ENCODE measurements at places on chromosomes 2 and 18.

DNA sequence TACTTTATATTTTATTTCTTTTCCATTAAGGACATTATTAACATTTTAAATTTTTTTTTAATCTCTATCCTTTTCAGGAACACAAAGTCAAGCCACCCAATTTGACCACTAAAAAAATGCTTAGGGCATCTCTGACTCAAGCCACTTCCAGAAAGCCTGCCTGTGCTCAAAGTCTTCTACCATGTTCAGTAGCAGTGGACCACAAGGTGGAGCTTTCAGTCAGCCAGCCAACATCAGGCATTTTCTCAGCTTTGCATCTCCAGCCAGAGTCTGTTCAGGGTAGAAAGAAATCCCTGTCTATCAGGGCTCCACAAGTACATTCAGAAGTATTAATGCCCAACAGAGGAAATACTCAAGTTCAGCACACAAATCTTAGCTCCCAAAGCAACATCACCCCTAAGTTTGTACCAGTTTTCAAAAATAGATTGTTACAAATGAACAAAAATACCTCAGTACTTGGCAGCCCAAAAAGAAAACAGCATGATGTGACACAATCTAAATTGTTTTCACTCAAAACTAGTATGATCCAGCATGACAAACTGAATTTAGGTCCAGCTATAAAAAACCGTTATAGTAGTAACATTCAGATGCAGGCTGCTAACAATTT lies 37.6 kb downstream of the C18orf63 start:
- H3K27ac ChIP-seq: no peak overlapping the region
- H3K36me3 ChIP-seq: no peaks in the 10 kb centered on the region
- H3K4me3 ChIP-seq: no peak overlapping the region
- peaks cover 19% of the 10 kb centered on the region for H3K4me1 ChIP-seq
- peak; percentile 55 for DNase-seq

GRCh38 chr2:134310107-134311079 lies 56.5 kb downstream of the MGAT5 start:
- H3K4me1 ChIP-seq: peaks cover 14% of the 10 kb centered on the region
- H3K36me3 ChIP-seq: peaks cover 4% of the 10 kb centered on the region
- no peaks in the 10 kb centered on the region for H3K27me3 ChIP-seq

DNA sequence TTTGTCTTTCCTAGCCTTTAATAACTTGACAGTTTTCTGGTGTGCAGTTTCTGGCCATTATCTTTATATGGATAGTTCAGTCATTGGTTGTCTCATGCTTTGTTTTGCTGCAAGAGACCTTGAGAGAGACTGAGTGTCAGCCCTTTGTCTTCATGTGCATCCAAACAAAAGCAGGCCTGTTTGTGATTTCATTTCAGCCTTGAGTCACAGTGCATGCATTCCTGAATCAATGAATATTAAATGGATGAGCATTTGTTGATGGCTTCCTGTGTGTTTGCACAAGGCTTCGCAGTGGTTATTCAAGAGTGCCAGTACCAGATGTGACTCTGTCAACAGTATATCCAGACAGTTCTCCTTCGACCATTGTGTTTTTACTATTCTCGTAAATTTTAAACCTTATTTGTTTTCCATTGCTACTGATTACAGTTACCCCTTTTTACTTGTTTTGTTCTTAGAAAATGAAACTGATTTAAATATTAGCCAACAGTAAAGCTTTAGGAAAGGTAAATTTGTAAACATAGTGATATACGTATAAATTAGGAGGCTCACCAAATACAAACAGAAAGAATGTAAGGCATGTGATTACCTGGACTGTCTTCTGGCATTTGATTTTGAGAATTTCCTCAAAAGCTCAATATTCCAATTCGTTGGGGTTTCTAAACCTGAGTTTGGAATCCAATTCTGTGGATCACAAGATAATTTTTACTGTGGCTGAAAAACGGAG lies 319.8 kb downstream of the CTNNA2 start:
- no peak overlapping the region for H3K27ac ChIP-seq
- H3K4me1 ChIP-seq: no peaks in the 10 kb centered on the region
- no peak overlapping the region for H3K4me3 ChIP-seq
- DNase-seq: no peak
- H3K27me3 ChIP-seq: no peaks in the 10 kb centered on the region
- H3K36me3 ChIP-seq: no peaks in the 10 kb centered on the region

- no peak within 1 kb of the TSS for H3K4me3 ChIP-seq
- no peak within 1 kb of the TSS for H3K27ac ChIP-seq
- no peaks in the 10 kb centered on the region for H3K36me3 ChIP-seq
- H3K27me3 ChIP-seq: peaks cover 86% of the 10 kb centered on the region
- no peak for DNase-seq
These were observed at the start of gene CRYBA2 for GRCh38 chr2:218993345-218994315. TSS of gene CRYBA2 (minus strand) at chr2:218993422. CDS start at chr2:218993176, 246 bp downstream.

- no peak overlapping the region for H3K27ac ChIP-seq
- no peak overlapping the region for H3K4me3 ChIP-seq
- H3K4me1 ChIP-seq: no peaks in the 10 kb centered on the region
- peaks cover 5% of the 10 kb centered on the region for H3K27me3 ChIP-seq
These were observed 13.0 kb upstream of the DAPL1 start for GRCh38 chr2:158782136-158782535.

- DNase-seq: peak; percentile 88
- H3K36me3 ChIP-seq: peaks cover 19% of the 10 kb centered on the region
- H3K27ac ChIP-seq: peak within 1 kb of the TSS; percentile 79
- peaks cover 38% of the 10 kb centered on the region for H3K4me1 ChIP-seq
- H3K27me3 ChIP-seq: no peaks in the 10 kb centered on the region
- H3K4me3 ChIP-seq: peak within 1 kb of the TSS; percentile 81
These were observed at the start of gene DDX1 for GRCh38 chr2:15591692-15592463. TSS of gene DDX1 (plus strand) at chr2:15591868. CDS start at chr2:15591934, 66 bp downstream.

- no peaks in the 10 kb centered on the region for H3K27me3 ChIP-seq
- no peak overlapping the region for H3K4me3 ChIP-seq
- H3K4me1 ChIP-seq: no peaks in the 10 kb centered on the region
These were observed 19.9 kb downstream of the FMNL2 start for GRCh38 chr2:152354909-152355308.

GRCh38 chr2:7835693-7836680 lies 845.9 kb upstream of the ID2 start:
- no peak for DNase-seq
- peaks cover 9% of the 10 kb centered on the region for H3K4me1 ChIP-seq
- no peak overlapping the region for H3K27ac ChIP-seq
- no peaks in the 10 kb centered on the region for H3K27me3 ChIP-seq

DNA sequence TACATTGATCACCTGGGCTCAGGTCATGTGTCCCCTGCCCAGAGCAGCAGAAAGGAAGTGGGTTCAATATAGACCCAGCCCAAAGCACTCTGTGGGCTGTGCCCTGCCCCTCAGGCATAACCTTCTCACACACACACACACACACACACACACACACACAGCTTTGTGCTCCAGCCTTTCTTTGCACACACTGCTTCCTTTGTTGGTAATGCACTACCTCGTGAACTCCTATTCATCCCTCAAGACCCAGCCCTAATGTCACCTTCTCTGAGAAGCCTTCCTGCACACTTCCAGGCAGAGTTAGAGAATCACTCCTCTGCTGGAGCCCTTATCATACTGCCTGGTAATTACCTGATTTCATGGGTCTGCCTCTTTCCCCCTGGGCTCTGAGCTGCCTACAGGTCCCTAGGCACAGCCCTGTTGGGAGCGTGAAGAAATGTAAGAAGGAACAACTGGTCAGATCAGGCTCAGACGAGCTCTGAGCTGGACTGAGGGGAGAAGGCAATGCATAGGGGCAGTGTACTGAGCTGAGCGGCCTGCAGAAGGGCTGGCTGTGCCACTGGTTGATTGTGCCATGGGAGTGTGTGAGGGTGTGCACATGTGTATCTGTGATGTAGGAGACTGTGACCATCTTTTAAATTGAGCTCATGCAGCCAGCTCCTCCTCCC lies 210.3 kb downstream of the GLI2 start:
- H3K36me3 ChIP-seq: no peaks in the 10 kb centered on the region
- no peak overlapping the region for H3K27ac ChIP-seq
- no peak for DNase-seq
- H3K4me1 ChIP-seq: peaks cover 4% of the 10 kb centered on the region
- no peaks in the 10 kb centered on the region for H3K27me3 ChIP-seq

- H3K4me1 ChIP-seq: peaks cover 70% of the 10 kb centered on the region
- no peak for DNase-seq
- H3K27me3 ChIP-seq: no peaks in the 10 kb centered on the region
- H3K36me3 ChIP-seq: peaks cover 45% of the 10 kb centered on the region
- H3K4me3 ChIP-seq: peak overlapping the region; percentile 94
These were observed 1.4 kb downstream of the STAT4 start for GRCh38 chr2:191149391-191149790.

GRCh38 chr18:9787036-9787435 lies 78.9 kb downstream of the RAB31 start:
- H3K4me3 ChIP-seq: no peak overlapping the region
- DNase-seq: no peak
- no peaks in the 10 kb centered on the region for H3K36me3 ChIP-seq
- peaks cover 7% of the 10 kb centered on the region for H3K4me1 ChIP-seq
- H3K27me3 ChIP-seq: peaks cover 25% of the 10 kb centered on the region

DNA sequence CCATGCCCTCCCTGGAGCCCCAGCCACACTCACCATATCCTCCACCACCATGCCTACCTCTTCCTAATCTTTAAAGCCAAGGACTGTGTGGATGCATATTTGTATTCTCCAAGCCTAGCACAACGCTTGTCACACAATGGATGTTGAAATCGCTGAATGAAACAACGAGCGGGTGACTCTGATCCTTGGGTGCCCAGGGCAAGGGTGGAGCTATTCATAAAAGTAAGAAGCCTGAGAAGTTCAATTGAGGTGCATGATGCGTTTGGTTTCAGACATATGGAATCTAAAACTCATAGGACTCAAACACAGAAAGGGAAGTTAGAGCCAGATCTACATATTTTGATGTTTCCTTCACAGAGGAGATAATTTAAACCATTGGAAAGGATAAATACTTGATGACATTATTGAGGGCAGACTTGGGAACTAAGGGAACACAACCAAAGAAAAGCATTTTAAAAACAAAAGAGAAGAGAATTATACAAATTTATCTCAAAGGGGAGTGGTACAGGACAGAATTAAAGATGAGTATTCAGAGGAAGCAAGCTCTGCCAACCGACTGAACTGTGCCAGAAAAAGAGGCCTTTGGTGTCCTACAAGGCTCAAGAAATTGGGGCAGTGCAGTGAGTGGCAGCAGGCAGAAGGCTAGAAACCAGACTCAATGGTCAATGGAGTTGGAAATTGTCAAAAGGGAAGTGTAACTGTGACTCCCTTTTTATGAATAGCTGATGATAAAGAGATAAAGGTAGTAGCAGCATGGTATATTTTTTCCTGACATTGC lies 200.6 kb upstream of the NCKAP5 start:
- H3K27me3 ChIP-seq: peaks cover 3% of the 10 kb centered on the region
- H3K4me1 ChIP-seq: no peaks in the 10 kb centered on the region
- no peak overlapping the region for H3K4me3 ChIP-seq
- H3K27ac ChIP-seq: no peak overlapping the region

GRCh38 chr2:106863387-106863786 lies 22.6 kb downstream of the ST6GAL2 start:
- H3K36me3 ChIP-seq: no peaks in the 10 kb centered on the region
- no peaks in the 10 kb centered on the region for H3K4me1 ChIP-seq
- H3K27me3 ChIP-seq: no peaks in the 10 kb centered on the region
- H3K27ac ChIP-seq: no peak overlapping the region

DNA sequence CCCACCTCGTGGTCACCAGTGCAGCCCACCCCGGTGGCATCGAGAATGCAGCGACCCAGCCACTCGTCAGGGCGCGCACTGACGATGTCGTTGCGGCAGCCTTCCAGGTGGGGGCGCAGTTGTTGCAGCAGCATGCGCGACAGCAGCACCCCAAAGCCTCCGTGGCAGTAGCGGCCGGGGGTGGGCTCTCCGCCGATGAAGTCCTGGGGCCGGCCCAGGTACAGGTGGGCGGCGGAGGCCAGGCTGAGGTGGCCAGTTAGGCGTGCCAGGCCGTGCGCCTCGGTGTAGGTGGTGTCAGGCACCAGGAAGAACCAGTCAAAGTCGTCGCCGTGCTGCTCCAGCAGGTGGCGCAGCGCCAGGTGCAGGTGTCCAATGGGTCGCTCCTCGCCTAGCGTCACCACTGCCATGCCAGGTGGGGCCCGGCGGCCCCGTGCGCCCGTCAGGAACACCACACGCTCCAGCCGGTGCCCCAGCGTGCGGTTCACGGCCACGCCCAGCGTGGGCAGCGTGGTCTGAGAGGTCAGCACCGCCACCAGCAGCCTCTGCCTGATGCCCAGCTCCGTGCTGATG lies 1.9 kb downstream of the CHPF start:
- H3K36me3 ChIP-seq: peaks cover 7% of the 10 kb centered on the region
- peaks cover 23% of the 10 kb centered on the region for H3K4me1 ChIP-seq
- peaks cover 17% of the 10 kb centered on the region for H3K27me3 ChIP-seq
- peak overlapping the region; percentile 78 for H3K4me3 ChIP-seq
